ENCODE measurements at places on chromosomes 5 and 9.

DNA sequence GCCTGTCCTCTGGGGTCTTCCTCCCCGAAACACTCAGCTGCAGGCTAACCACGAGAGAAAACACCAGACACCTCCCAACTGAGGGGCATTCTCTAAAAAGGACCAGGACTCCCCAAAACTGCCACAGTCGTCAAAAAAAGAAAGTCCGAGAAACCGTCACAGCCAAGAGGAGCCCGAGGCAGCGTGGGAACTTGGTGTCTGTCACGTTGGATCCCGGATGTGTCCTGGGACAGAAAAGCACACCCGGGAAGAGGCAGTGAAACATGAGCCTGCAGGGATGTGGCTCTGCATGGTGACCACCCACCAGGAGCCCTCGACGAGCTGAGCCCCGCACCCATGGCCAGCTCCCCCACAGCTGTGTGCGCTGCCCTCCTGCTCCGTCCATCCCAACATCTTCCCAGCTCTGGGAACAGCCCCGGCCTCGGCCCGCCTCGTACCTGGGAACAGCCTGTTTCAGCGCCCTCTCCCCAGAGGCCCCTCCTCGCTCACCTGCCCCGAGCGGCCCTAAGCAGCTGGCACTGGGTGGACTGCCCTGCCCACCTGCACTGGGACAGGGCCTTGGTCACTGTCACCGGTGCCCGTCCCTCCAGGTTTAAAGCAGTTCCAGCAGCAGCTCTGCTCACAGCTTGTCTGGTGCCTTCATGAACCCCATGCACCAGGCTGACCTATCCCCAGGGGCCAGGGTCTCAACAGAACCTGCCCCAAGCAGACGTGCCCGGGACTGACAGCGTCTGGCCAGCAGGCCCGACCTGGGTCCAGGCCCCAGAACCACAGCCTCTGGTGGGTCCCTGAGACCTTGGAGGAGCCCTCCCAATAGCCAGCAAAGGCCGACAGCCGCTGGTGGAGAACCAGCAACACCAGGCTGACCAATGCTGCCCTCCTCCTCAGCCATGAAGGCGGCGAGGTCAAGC lies 10.9 kb downstream of the SLC12A7 start:
- no peak for DNase-seq

DNA sequence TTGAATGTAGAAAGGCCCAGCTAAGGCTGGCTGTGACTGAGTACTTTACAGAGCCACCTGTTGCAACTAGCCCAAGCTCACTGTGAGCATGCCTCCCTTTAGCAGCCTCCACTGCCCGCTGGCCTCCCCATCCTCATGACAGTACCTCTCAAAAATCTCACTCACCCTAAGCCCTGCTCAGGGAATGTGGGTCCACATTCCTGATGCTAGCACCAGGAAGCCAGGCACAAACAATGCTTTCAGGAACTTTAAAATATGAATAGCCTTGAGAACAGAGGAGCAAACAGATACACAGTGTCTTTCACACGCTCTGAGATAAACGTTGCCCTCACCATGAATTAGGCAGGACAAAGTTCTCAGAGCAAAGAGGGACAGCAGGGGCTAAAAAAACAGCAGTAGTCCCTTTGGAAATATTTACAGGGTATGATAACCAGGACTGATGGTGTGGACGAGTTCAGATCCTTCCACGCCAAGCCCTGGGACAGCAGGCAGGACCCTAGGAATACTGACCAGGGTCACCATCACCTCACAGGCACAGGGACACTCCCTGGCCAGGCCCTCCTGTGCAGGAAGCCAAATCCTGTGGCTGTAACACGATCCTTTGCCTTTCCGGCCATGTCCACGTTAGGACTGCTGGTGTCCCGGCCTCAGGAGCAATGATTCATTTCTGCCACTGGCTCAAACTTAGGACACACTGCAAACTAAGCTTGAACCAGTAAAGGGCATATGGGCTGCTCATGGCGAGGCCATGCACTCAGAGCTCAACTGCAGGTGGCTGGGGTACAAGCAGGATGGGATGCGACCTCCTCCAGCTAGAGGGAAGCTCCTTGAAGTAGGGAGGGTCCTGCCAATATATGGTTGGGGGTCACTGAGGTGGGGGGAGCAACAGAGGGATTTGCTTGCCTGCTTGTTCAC lies 9.6 kb downstream of the ACSL6 start:
- no peak for DNase-seq

GRCh38 chr5:4518903-4519672 lies 621.0 kb upstream of the ADAMTS16 start:
- no peak for DNase-seq

DNA sequence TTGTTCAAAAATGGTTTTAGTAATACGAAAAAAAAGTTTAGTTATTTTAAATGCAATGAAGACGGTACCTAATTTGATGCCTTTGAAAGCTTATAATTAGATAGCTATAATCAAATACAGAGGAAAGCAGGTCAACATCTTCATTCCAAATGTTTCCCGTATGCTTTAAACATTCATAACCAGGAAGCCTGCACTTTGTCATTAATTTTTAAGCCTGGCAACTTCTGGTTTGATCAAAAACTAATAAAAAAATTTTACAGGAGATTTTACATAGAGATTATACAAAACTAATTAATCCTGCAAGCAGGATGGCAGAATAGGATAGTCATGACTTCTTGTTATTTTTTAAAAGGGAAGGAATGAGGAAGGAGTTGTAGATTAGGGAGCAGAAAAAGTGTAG lies 353.0 kb downstream of the FBXL17 start:
- DNase-seq, result no peak

- no peak for DNase-seq
Measured at GRCh38 chr9:16664211-16664610, 206.3 kb downstream of the BNC2 start.

- DNase-seq, result no peak
Measured at GRCh38 chr9:116175614-116176013, 22.0 kb downstream of the PAPPA start.

DNA sequence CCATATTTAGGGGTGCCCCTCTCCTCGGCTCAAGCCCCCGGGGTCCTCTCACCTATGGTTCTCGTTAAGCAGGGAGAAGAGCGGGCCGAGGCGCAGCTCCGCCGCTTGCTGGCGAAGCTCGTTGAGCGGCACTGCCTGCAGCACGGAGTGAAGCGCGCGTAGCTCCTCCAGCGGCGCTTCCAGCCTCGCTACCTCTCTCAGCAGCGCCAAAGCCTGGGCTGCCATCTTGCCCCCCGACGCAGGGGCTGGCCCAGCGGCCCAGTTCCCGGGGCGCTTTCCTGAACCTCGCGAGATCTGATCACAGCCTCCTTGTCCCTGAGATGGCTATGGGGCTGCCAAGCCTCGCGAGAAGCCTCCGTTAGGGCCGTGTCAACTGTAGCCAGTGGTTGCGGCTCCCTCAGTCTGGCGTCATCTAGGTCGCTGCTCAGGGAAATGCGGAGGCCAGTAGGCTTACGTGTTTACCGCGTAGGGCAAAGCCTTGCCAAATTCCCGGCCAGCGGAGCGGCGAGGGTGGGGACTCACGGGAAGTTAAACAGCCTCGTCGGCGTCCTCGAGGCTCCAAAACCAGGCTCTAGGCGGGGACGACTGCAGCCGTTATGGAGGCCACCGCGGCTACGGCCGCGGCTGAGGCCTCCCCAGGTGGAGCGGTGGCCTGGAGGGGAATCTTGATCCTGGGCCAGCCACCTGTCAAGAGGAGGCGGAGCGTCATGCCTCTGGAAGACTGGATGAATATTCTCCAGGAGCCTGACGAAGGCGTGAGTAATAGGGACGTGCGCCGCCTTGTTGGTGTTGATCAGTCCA lies at the start of gene PSMD5:
Gene PSMD5, minus strand, starts transcription at position 238 of the 801 bp plus-strand sequence. Its CDS starts 13 bp downstream, at position 225.
- peak; percentile 92 for DNase-seq

DNA sequence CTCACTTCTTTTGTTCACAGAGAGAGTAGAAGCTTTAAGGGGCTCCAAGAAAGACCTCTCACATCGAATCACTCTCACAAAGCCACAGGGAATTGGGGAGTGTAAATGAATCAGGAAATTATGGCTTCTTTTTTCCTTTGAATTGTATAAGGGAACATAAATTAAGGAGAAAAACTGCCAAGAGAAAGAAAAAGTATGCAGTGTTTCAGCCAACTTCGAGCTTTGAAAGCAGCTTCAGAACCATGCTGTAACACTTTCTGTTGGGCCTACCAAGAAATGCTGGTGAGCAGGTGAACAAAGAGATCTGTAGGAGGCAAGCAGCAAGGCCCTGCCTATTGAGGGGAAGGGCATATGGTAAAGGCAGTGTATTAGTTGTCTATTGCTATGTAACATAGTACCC lies 33.4 kb upstream of the CTNNA1 start:
- no peak for DNase-seq

DNA sequence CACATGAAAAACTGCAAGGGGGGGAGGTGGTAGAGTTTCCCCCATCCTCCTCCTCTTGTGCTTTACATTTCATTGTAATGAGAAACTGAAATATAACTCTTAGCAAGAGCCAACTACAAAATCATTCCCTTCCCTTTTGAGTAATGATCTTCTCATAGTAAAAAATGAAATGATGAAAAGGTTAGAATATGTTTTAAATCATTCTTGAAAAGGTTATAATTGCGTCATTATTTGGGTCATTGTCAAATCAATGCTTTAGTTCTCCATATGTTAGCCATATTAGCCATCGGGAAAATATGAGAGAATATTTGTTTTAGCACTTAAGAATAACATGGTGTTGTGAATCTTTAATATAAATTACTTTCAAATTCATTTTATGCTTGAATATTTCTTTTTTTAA lies 1185.0 kb upstream of the CDH18 start:
- no peak for DNase-seq

DNA sequence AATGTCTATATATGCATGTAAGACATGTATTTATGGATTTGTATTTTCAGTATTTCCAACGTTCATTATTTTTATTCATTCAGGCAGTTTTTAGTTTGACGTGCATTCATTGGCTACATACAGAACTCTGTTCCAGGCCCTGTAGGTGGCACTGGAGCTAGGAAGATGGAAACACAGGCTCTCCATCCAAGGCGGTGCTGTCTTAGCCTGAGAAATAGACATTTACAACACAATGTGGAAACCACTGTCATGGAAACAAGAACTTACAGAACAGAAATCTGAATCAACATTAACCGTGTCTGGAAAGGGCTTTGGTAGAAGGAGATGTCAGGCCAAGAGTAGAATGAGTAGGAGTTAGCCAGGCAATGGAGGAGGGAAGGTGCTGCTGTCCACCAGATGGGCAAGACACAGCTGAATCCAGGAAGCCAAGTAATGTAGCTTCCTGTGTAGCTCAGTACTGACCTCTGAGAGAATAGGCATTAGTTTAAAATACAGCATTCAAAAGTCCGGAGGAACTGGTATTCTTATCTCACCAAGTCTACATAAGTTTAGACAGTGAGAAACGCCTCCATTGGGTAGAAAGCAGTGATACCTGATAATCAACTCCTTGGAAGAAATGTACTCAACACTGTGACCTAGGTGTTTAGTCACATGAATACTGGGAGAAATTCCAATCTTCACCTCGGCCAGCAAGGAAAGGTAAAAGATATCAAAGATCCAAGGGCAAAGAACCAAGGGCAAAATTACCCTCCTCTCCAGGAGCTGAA lies 388.6 kb upstream of the CDH6 start:
- peak; percentile 35 for DNase-seq

GRCh38 chr9:133932181-133932580 lies 59.9 kb downstream of the VAV2 start:
- DNase-seq, result no peak

GRCh38 chr9:100396769-100397168 lies 30.2 kb upstream of the MSANTD3 start:
- no peak for DNase-seq

GRCh38 chr5:72284559-72285423 lies 35.2 kb downstream of the MRPS27 start:
- DNase-seq, result peak; percentile 54

DNA sequence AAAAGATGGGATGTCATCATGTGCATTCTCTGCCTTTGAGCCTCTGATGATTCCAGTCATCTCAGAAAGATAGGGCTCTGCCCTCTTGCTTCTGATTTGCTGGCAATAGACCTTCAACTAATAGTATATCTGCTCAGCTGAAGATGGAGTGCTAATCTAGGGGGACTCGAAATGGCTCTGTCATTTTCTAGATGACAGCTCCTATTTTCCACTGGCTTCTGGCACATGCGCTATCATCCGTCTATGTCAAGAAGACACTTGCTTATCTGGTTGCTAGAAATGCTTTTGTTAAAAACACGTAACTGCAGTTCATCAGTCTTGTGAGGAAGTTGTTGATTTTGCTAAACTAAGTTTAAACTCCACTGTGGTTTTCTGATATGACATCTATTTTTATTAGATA lies 265.5 kb upstream of the ZNF608 start:
- no peak for DNase-seq

DNA sequence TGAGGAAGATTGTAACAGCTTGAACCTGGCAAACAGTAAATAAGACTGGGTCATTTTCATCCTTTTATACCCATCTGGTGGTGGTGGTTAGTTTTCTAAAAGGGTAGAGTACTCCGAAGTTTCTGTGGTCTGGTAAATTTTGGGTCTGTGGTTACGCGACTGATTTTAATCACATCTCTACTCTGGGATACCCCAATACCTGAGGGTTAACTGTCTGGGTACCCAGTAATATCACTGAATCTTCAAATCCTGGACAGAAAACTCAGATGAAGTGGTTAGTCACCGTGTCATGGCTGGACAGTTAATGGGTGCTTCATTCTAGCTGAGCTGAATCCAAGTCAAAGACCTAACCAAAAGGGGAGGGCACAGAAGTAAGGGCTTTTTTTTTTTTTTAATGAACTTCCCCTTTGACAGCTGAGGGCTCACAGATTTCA lies 474.2 kb downstream of the GADD45G start:
- no peak for DNase-seq

DNA sequence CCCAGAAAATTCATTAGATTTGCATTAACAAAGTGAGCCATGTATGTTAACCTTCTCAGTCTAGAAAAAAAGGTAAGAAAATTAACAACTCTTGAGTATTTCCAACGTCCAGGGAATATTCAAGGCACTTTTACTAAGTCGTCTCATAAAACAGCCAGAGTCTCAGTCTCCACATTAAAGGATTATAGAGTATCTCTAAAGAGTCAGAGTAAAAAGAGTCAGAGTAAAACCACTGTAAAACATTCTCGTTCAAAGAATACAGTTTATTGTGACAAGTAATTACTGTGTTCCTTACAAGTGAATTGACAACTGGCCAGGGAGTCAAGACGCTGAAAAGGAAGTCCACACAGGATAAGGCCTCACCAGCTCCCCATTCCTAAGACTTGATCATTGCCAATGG lies 97.2 kb upstream of the ISL1 start:
- DNase-seq, result no peak

DNA sequence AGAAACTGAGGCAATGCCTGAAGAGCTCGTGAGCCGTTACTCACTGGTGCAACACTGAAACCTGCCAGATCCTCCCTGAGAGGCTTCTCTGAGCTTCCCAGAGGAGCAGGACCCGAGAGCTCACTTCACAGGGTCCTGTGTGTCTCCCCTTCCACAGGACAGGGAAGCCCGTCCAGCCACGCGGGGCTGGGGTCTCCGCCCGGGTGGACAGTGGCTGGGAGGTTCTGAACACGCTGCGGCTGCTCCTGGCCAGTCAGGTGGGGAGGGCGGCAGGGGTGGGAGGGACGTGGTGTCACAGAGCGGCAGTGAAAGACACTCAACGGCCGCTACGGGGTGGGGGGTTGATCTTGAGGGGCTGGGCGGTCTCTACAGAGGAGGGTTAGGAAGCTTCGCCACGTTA lies 290 bp upstream of the ZDHHC11 start:
- DNase-seq, result no peak
